ENCODE measurements at places on chromosomes 11 and 22. TPM values are rescaled to one million over a fixed set of nuclear protein-coding genes. Genes with fewer than 3 reads are reported as not detected.

DNA sequence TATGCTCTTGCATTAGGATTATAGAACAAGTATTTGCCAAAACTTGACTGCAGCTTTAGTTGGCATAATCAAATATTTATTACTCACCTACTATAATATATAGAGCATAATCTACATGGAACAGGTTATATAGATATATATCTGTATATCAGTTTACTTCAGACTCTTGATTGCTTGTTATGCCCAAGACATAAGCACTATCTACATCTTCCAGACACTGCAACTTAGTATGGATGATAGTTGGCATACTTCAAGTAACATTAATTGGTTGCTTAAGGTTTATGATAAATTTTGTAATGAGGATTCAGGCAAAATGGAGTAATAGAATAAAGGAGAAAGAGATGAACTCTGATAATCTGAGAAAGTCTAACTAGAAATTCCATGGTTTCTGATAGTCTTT, 1.0 kb downstream of the CCDC15 start:
- no peak for DNase-seq

DNA sequence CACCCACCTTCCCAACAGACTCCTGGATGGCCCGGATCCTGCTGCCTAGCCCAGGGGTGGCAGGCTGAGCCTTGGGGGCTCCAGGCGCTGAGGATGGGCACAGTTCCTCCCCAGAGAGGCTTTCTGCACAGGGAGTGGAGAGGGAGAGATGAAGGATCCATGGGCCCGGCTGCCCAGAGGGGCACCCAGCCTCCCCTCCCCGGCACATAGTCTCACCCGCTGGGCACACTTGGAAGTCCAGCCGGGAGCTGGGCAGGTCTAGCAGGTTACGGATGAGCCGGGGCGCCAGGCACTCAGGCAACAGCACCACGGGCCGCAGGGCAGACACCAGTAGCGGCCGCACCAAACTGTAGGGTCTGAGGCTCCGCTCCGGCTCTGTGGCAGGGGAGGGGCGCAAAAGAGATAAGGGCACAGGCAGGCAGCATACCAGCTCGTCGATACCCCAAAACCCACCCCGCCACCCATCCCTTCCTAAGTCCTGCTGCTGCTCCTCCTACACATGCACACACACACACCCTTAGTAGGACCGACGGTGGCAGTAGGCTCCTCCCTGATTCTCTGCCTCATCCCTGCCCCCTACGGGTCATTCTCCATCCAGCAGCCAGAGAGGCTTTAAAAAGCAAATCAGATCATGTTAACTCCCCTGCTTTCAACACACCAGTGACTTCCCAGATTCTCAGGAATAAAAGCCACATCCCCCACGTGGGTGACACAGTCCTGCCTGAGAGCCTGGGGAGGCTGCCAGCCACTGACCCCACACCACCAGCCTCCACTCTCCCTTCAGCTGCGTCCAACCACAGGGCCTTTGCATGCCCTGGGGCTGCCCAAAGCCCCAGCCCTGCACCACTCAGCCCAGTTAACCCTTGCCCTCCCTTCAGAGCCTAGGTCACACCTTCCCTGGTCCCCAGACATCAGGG, 6.5 kb upstream of the MFNG start:
- DNase-seq = no peak

GRCh38 chr11:3837793-3838192, 3.0 kb downstream of the RHOG start:
- DNase-seq = no peak

GRCh38 chr22:36247955-36248354, 5.0 kb upstream of the APOL1 start:
- DNase-seq = no peak

DNA sequence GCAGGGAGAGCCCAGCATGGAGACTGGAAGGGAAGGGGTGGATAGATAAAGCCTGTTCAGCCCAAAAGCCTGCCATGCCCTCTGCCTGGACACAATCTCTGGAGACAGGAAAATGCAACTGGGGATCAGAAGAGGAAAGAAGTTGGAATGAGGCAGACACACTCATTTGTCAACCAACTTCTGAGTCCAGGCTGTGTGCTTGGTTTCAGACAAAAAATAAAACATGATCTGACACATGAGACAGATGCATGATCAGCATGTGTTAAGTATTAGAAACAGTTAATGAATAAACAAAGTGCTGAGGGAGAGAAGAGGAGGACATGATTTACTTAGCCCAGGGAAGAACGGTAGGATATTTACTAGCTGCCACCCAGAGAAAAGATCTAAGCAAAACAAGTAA, 839 bp downstream of the LRRN4CL start:
- no peak for DNase-seq

GRCh38 chr22:26714971-26715370, 57.6 kb downstream of the MIAT start:
- DNase-seq = no peak

Gene FAT3
- polyA plus RNA-seq = 0.53 TPM

Gene DENND6B
- polyA plus RNA-seq = 3.7 TPM

Data from BJ (cell line).